ENCODE measurements at places on chromosomes 12 and 14.
A peak's percentile ranks its signal among the peaks of the same experiment; 100 is the strongest.

- no peak for DNase-seq
These were observed 824 bp downstream of the CCDC177 start for GRCh38 chr14:69573831-69574262.

DNA sequence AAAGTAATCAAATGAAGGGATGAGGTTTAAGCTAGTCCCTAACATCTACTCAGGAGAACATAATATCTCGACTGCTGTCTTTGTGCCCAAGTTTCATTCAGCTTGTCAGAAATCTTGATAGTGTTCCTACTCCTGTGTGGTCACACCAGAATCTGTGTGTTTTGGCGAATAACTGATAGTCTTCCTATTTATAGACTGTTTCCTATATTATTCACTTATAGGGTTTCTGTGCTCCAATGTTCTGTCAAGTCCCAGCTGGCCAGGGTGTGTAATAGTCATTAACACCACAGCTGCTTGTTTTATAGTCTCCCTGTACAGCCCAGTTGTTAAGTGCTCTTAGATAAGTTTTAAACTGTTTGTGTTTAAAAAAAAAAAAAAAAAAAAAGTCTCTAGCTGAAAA, 45.9 kb downstream of the GPR135 start:
- peak; percentile 37 for DNase-seq

- DNase-seq: no peak
These were observed 75.3 kb downstream of the ITPK1 start for GRCh38 chr14:93040443-93040842.

DNA sequence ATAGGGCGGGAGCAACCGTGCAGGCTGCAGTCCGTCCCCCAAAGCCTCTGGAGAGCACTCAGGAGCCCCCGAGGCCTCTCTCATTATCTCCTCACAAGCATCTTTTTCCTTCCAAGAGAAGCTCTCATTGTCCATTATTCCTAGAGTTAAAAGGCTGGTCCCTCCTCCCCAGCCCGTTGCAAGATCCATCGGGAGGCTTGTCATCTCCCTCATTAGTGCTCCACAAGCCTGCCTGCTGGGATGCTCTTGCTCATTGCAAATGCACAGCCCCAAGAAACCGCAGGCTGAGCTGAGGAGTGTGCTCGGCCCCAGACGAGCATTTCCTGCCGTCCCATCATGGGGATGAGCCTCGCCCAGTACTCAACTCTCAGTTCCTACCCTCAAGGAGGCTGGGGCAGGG, 23.3 kb downstream of the NUAK1 start:
- no peak for DNase-seq

- peak; percentile 96 for DNase-seq
These were observed 69.8 kb downstream of the NCOR2 start for GRCh38 chr12:124497658-124498057.

- no peak for DNase-seq
These were observed 62.6 kb upstream of the SRSF5 start for GRCh38 chr14:69704319-69704718.
